ENCODE measurements at places on chromosomes 4 and X.

DNA sequence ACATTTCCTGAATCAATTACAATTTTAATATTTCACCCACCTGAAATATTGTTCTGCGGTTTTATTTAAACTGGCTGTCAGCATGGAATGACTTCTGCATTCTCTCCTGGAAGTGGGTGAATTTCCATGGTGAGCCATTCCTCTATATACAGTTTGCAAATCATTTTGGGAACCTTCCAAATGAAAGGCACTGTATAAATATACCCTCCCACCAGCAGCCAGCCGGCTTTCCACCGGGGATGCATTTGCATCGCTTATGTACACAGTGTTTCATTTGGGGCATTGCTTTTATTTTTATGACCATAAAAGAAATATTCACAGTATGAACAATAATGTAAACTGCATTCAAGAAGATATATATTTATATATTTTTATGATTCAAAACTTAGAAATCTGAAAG lies 4.7 kb upstream of the IL1RAPL1 start:
- DNase-seq, result no peak

DNA sequence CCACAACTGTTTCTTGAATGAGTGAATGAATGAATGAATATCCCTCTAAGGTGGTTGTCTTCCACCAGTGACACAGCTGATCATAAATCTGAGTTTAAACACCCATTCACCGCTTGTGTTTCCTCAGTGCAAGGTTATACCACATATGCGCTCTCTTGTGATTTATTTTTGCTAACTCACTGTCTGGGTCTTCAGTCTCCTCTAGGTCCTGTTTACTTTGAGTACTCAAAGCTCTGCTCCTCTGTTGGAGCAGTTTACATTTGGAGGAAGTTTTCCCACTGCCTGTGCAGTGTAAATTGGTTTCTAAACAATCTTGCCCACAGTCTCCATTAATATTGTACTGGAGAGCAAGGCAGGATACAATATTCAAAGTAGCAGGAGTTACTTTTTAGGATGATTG lies 212.6 kb upstream of the JADE1 start:
- no peak for DNase-seq

DNA sequence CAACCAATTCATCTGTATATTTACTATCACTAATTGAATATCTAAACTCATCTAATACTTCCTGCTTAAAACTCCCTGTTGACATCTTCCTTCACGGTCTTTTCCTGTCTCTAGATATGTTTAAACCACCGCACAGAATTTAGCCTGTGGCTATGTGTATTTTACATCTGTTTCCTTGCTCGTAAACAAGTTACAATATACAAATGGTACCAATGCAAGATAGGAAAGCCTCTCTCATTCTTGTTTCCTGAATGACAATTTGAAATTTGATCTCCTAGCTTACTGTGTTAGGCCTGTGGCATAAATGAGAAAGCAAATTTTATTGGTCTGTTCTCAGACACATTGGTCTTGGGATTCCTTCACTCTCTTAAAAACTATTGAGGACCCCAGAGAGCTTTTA lies 89.7 kb upstream of the PCDH7 start:
- no peak for DNase-seq

DNA sequence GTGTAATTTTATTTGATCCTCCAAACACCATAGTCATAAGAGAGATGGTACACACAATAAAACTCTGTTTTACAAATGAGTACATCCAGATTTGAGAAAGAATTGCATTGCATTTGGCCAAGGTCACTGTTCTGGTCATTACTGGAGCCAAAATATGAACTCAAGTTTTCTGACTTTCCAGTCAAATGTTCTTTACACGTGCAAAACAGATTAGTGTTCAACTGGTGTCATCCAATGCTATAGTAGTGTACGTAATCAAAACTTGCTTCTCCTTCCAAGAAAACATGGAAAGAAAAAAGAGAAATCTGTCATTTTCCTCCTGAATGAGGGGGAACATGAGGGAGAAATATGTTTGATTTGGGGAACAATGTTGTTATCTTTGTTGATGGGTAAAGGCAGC lies 291.9 kb downstream of the NAF1 start:
- DNase-seq, result no peak

DNA sequence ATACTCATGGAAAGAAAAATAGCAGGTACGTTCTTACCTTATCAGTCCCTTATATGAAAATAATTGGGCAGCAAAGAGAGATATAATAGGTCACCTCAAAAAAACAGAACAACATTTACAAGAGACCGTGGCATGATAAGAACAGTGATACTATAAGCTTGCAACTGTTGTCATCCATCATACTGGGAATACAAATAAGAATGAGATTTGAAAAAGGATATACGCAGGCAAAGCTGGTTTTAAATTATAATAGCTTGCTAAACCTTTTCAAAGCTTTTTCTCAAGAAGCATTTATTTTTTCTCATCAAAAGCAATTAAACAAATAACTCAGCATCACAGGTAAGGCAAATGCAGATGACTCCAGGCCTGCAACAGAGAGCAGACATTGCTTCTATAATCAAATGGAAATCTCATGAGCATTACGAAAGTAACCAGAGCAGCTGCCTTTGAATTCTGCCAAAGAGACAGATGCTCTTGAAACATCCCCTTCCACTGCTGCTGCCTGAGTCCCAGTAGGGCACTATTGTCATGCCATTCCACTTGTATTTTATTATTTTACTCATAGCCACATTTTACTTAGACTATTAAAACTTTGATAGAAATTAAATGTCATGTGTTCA lies 620.6 kb upstream of the GNPDA2 start:
- DNase-seq, result no peak

DNA sequence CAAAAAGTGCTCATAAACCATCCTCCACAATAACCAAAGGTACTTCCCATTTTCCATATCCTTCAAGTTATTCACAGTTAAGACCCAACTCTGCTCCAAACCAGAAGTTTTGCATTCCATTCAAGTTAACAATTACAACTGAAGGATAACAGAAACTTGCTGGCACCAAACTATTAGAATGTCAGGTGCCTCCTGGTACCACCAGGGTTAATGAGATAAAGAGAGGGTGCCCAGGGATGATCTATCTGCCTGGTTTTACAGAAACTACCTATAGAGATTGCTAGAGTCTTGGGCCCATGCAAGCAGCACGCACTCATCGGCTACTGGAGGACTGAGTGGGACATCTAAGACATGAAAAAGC lies 114.6 kb downstream of the RBM47 start:
- no peak for DNase-seq

DNA sequence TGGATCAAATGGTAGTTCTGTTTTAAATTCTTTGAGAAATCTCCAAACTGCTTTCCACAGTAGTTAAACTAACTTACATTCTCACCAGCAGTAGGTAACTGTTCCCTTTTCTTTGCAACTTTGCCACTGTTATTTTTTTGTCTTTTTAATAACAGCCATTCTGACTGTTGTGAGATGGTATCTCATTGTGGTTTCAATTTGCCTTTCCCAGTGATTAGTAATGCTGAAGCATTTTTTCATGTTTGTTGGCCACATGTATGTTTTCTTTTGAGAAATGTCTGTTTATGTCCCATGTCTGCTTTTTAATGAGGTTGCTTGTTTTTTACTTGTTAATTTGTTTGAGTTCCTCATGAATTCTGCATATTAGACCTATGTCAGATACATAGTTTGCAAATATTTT lies 198.8 kb downstream of the RAB28 start:
- no peak for DNase-seq

- DNase-seq, result peak; percentile 24
Observed at GRCh38 chrX:10190367-10190766, 33.6 kb downstream of the CLCN4 start.

- no peak for DNase-seq
Observed at GRCh38 chrX:843306-843705, 212.7 kb downstream of the SHOX start.

GRCh38 chr4:48472794-48473193 lies 10.3 kb upstream of the SLC10A4 start:
- no peak for DNase-seq

DNA sequence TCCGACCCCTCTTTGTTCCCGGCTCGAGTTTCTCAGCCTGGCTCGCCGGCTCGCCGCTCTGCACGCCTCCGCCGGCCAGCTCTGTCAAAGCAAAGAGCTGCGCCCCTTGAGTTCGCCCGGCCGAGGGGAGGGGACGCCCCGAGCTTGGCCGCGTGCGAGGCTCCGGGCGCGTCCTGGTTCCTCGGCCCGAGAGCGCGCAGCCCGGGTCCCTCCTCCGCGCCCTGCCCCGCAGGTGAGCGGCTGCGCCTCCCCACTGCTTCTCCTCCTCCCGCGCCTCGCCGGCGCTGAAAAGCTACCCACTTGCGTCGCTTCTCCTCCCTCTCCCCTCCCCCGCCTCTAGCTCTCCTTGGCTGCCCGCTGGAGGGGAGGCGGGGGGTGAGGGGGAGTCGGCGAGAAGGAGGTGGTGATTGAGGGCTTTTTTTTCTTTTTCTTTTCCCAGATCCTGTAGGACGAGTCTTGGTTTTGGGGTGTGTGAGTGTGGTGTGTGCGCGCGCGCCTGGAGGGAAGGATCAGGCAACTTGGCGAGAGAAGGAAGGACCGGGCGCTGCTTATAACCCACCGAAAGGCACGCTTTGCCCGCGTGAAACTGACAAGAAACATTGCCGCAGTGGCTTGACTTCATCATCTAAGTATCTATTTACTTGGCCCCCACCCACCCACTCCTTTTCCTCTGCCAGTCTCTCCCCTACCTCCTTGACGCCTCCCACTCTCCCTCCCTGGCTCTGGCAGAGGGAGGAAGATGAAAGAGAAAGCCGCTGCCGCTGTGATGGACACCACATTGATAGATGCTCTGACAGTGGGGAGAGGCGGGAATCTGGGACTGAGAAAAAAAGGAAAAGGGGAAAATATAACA lies at the start of gene LEF1:
LEF1 (minus strand) TSS at position 262 of the 853 bp plus-strand sequence. CDS start 1,165 bp downstream, outside the sequence.
- DNase-seq, result peak; percentile 81

DNA sequence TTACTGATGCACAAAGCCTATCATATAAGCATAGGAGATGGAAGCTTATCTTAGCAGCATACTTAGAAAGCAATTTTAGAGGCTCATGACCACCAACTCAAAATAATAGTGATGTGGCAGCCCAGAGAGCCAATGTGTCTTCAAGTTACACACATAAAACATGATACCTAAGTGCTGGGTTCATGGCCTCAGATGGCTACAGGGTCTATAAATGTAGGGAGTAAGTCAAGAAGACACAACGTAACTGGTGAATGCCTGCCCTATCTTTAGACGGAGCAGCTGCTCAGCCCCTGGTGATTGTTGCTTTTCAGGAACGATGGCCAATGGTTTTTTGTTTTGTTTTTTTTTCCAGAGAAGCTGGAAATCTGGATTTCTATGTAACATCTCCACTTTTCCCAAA lies 42.8 kb downstream of the RNF150 start:
- no peak for DNase-seq

GRCh38 chr4:156137679-156138473 lies 184.2 kb upstream of the CTSO start:
- no peak for DNase-seq

- peak; percentile 35 for DNase-seq
Observed at GRCh38 chrX:15564981-15565579, 35.7 kb downstream of the ACE2 start.

DNA sequence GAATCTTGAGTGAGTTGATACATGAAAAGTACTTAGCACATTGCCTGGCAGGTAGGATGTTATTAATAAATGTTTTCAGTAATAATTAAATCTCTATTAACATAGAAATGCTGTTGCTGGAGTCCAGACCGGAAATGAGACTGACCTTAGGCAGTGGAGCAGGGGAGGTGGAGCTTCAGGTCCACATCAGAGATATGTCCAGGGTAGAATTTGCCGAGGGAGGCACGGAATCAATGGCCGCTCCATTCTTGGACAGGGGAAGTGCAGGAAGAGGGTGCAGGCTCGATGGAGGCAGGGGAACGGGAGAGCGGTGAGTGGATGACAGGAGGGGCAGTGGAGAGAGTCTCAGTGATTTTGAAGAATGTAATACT lies 107.3 kb downstream of the GATB start:
- DNase-seq, result no peak

- no peak for DNase-seq
Observed at GRCh38 chr4:28225689-28226353, 1365.2 kb downstream of the STIM2 start.

DNA sequence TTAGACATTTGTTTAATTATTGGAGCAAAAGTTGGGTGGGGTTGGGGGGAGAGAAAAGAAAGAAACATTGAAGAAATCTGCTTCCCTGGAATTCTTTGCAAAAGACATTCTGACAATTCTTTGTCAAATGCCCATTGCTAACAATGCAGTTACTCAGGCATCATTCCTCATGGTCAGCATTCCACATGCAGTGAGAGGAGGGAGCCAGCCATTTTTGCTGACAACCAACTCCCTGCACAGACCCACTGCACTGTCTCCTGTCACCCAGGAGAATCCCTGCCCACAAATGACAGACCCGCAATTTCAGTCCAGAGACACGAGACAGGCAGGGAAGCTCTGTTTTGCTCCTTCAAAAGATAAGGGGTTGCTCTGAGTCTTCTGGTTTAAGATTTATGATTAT lies 985.1 kb upstream of the SLIT2 start:
- no peak for DNase-seq

DNA sequence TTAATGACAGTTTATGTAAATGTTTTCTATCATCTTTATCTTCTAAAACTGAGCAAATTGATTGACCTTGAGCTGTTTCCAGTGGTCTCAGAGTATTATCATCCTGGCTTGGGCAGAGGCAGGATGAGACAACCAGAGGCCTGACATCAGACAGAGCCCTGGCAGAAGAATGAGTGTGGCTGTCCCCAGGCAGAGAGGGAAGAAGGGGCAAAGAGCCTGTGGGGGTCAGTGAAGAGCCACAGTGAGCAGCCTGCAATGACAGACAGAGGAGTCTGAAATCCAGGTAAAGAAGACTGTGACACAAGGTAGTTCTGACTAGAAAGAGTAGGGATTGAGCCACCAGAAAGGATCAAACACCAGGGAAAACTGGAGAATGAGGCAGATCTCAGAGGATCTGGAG lies 182.4 kb upstream of the ARSJ start:
- DNase-seq, result no peak

- DNase-seq, result no peak
Observed at GRCh38 chr4:9977518-9978031, 43.7 kb downstream of the SLC2A9 start.

DNA sequence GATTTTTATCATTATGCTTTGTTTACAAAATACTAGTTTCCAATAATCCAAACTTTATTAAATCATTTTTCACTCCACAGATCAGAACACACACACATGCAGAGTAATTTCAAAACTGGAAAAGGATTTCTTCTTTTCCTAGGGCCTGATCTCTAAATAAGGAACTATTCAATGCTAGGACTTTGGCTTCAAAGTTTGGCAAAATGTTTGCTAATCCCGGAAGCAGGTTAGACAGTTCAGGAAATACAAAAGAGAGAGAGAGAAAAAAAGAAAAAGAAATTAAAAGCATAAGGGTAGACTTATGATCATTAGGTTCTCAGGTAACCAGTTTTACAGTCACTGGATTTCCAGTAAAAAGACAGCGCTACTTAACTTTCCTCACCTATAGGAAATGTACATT lies 211.0 kb downstream of the DCLK2 start:
- no peak for DNase-seq

- DNase-seq, result no peak
Observed at GRCh38 chrX:54964766-54965497, 29.1 kb downstream of the PFKFB1 start.

All from activated CD8-positive, alpha-beta T cell treated with anti-CD3 and anti-CD28 coated beads, Interleukin-2, amount 10 ng/mL, durations not matched to agents 7 days and 5 days (primary cell).